ENCODE measurements at places on chromosomes 1 and 21.

GRCh38 chr1:5821540-5822176, 170.6 kb downstream of the NPHP4 start:
- no peak for DNase-seq

DNA sequence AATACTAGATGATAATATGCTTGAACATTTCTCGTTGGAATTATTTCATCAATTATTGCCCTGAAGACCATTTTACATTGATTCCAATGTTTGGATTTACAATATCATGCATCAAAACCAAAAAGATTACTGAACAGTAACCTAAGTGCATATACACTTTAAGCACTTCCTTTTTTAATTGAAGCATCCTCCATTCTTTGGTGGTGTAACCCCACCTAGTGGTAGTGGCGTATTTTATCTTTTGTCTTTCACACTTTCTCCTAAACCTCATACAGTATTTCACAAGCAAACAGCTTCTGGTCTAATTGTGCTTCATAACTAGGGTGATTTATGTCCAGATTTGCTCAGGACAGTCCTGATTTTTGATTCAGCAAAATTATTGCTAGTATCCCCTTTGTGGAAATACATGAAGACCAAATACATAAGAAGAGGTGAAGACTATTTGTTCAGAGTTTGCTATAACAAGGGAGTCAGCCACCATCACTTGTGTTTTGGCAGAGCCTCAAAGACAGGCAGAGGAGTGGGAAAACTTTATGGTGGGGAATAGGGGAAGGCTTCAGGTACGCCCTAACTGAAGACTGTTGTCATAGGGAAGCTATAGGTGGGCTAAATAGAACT, 3.4 kb upstream of the NVL start:
- peak; percentile 69 for DNase-seq

DNA sequence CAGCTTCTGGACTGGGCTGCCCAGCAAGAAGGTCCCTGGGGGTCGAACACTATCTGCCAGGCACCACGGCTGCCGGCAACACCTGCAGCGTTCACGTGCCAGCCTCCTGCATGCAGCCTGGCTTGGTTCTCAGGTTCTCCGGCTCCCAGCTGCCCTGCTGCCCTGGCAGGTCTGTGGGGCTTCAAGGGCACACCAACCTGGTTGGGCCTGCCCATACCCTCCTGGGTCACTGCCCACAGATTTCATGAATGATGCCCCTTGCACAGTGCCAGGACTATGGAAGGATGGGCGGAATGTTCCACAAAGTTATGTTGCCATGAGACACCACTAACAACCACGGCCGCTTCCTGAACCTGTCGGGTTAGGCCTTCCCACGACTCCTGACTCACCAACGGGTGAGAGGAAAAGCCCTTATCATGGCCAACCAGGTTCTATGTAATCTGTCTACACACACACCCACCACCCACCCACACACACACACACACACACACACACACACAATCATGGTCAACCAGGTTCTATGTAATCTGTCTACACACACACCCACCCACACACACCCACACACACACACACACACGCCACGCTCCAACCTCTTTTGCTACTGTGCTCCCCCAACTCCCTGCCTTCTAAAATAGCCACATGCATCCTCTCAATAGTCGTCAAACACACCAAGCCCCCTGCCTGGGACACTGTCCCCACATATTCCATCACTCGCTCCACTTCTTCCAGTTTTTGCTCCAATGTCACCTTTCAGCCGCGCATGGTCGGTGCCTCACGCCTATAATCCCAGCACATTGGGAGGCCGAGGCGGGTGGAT, 32.2 kb downstream of the HSPG2 start:
- DNase-seq: no peak

DNA sequence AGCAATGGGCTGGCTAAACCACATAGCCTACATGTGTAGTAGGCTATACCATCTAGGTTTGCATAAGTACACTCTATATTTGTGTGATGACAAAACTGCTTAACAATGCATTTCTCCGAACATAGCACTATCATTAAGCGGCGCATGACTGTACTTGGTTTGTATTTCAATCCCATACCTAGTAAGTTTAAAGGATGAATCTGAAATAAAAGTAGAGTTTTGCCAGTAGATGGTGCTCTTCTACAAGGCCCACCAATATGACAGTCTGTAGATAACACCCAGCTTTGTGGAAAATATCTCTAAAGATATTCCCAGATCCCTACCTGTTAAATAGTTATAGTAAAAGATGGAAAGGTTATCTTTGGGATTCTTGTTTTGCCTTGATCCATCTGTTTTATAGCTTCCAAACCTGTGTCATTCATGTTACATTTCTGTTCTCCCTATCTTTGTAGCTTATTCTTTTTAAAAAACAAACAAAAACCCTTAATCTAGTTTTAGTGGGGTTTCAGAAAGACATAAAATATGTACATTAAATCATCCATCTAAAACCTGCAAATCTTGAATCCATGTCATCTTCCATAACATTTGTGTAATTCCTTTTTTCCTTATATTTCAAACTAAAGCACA, 33.9 kb upstream of the ASPM start:
- peak; percentile 74 for DNase-seq

DNA sequence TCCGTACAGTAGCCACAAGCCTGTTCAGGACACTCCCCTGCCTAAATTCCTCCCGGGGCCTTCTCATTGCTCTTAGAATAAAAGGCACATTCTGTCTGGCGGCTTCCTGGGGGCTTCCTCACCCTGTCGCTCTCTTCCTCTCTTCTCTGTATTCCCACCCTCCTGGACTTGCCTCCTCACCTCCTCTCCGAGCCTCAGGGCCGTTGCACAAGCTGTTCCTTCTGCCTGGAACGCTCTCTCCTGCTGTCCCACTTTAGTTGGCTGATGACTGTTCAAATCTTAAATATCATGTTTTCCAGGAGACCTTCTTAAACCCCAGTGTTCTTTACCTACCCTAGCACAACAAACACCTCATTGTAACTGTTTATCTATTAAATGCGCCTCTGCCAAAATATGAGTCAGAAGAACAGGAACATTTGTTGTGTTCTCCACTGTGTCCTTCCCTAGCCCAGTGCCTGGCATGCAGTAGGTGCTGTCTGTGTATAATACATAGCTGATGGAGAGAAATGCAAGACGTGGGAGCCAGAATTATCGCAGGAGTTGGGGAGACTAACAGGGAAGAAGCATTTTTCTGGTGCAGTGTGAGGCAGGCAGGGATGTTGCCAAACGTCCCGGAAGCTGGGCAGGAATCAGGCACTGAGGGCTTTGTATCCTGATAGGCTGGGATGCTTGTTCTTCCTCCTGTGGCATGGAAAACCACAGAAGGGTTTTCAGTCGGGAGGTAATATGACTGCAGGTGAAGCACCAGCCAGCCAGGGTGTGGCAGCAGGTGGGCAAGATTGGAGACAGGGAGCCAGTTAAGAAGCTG, 24.1 kb upstream of the THRAP3 start:
- no peak for DNase-seq

DNA sequence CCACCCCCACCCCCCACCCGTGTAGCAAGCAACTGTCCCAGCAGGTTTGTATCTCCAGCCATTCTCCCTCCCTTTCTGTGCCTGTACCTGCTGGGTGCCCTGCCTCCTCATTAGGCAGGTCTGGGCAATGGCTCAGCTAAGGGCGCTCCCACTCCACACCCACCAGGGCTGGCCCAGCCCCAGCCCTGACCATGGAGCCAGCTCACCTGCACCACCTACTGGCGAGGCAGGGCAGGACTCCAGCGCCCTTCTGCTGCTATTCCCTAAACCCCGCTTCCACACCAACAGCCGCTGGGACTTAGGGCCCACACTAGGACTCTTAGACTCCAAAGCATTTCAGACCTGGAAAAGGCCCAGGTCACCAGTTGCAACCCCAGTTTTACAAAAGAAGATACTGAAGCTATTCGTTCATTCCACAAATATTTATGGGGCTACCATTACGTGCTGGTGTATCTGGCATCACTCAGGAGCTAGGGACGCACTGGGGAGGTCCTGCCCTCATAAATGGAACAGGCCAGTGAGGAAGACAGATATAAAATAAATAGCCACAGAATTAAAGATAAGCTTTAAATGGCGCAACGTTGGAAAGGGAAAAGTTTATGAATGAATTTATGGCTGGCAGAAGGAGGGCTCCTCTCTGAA, 24.0 kb downstream of the PGLYRP3 start:
- peak; percentile 17 for DNase-seq

DNA sequence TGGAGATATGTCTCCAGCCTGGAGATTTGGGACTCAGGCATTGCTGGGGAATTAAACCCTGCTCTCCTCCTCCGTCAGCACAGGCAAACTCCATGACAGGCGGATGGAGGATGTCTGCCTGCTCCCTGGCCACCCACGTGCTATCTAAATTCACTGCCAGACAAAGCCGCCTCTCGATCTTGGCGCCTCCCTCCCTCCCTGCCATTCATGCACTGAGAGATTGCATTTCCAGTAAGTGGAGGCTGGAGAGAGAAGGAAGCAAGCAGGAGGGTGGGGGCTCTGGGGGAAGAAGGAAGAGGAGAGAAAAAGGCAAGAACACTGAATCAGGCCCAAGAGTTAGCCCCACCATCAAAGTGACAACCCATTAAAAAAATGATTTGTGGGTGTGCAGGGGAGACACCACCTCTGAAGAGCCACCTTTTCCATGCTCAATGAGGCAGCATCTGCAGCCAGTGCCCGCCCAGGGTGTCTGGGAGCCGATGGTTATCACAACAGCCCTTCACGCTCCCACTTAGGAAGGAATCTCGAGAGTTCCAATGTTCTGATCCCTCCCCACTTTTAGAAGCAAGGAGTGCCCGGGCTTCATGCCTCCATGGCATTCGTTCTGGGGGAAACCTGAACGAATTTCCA, 183.0 kb downstream of the HIVEP3 start:
- no peak for DNase-seq

- no peak for DNase-seq
Measured at GRCh38 chr1:186750257-186750656, 70.0 kb upstream of the PTGS2 start.

DNA sequence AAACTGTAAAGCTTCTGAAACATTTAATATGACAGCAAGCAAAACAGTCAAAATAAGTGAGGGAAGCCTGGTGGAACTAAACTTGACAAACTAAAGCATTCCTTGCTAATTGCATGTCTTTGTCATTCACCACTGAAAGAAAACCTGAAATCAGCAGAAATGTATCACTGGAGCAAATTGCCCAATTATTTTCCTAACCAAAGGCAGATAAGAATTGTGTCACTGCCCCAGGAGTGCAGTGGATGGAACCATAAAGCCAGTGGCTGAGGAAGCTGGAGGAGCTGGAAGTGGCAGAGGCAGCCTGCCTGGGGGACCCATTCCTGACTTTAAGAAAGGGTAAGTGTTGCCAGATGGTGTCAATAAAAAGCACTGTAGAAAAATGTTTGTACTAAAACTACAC, 2.7 kb upstream of the SLC30A10 start:
- peak; percentile 8 for DNase-seq

DNA sequence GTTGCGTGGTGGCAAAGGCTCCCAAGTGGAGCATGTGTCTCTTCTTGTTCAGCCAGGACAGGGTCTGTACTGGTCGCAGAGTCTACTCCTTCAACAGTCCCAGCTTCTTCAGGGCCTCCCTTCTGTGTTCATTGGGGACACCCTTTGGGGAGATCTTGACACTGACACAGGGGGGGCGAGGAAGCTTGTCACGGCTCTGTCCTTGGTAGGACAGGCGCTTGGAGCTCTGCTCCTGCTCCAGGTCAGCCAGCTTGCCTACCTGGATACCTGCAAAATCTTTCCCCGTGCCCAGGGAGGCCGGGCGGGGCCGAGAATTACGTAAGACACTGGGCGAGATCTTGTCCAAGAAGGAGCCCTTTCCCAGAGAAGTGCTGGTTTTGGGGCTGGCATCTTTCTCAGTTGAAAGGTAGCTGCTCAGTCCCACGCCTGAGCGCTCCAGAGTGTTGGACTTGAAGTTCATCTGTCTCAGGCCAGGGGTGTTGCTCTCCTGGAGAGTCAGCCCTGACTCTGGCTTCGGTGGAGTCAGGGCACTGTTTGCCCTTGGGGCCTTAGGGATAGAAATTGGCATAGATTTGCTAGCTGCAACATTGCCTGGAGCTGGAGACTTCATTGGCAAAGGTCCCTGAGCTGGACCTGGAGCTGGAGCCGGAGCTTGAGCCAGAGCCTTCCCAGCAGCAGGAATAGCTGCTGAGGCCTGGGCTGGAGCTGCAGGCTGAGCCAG, 10.5 kb downstream of the C1orf116 start:
- no peak for DNase-seq

DNA sequence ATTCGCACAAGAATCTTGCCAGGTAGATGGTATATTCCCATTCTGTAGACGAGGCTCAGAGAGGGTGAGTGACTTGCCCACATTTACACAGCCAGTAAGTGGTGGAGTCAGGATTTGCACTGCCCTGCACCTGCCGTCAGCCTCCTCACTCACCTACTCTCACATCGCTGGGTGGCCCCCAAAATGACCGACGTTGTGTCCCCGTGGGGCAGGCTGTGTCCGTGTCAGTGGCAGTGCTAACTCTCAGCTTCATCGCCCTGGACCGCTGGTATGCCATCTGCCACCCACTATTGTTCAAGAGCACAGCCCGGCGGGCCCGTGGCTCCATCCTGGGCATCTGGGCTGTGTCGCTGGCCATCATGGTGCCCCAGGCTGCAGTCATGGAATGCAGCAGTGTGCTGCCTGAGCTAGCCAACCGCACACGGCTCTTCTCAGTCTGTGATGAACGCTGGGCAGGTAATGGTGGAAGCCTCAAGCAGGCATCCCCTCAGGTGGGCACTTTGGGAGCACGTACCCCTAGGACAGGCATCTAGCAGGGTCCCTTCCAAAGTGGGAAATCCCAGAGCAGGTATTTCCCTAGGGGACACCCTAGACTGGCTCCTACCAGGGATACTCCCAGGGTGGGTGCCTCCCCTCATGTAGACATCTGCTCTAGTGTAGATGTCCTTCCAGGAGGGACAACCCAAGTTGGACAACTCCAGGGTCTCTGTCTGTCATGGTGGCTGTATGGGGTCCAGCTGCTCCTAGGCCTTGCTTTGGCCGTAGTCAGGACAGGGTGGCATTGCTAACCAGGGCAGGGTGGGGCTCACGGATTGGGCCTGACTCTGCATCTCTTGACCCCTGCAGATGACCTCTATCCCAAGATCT, 3.4 kb downstream of the HCRTR1 start:
- DNase-seq: no peak

DNA sequence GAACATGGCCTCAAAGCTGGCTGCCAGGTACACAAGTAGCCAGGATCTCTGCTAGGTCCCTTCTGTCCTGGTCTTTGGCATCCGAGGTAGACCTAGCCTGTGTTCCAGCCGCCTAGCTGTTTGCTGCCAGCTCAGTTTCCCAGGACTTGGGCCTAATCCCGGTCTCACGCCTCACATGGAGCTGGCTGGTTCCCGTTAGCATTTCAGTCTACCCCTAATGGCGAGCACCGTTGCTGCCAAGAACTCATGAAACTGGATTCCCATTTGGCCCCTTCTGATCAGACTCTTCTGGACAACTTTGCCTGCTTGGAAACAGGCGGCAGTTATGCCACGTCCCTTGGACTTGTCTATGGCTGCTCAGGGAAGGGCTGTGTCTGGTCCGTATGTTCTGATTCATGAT, 26.2 kb upstream of the HHAT start:
- no peak for DNase-seq

DNA sequence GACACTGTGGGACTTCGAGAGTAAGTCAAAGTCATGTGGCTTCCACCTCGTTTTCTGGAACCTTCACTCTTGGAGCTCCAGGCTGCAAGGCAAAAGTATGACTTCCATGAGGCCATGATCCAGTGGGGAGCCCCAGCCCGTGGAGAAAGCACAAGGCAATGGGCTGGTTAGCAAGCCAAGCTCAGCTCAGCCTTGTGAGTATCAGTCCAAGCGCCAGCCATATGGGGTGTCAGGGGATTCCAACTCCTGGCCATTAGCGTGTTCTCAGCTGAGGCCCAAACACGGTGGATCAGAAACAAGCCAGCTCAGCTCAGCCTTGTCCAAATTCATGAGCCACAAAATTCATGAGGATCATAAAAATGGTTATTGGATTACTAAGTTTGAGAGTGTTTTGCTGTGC, 261.0 kb downstream of the RHOU start:
- no peak for DNase-seq
